CD4-positive, alpha-beta T cell treated with Interleukin-1 beta for 1 hour (primary cell): ENCODE measurements at places on chromosomes 6 and 20.

DNA sequence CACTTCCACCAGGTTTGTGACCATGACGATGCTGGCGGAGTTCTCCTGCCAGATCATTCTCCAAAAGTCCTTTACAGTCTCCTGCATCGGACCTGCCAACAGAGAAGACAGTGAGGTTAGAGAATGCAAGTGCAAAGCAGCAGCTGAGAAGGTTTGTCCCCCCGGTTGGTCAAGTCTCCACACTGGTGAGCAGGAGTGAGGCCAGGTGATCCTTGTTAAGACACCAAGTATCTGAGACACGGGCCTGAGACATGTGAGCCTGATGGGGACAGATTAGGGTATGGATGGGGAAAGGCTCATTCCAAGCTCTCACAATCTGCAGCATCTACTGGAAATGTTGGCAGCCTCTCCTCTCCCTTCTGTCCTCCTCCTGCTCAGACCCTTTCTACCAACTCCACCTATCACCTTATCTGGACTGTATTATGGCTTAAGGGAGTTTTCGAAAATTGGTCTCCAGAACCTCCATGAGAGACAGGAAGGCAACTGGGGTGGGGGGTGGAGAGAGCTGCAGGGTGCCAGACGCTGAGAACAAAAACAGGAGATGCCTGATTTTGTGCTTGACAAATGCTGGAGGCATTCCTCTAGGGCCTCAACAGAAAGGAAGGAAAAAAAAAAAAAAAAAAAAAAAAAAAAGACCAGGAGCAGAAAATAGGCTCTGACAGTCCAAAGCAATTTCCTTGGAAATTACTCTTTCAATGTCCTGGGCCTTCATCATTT is 500.4 kb upstream of the CHD6 start:
- no peak for DNase-seq

DNA sequence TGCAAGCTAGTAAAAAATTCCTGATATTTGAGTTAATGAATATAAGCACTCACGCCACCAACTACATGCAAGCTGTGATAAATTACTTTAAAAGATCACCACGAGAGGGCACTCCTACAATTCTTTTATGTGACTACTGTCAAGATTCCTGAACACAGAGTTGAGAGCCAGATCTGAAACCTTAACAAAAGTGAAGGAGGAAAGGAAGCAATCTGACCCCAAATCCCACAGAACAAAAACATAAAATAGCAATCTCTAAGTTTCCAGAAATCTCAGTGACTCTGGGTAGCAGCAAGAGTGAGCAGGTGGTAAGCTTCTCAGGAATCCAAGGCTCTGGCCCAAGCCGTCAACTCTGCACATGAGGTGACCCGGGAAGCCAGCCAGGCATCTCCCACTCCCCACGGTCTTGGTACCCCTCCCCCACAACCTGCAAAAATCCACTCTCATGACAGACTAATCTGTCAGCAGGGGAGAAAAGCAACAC is 55.1 kb downstream of the STAU1 start:
- peak; percentile 68 for DNase-seq

- no peak for DNase-seq
These were observed 39.4 kb downstream of the CARMIL1 start for GRCh38 chr6:25318589-25318988.

- no peak for DNase-seq
These were observed 60.0 kb upstream of the PBOV1 start for GRCh38 chr6:138278326-138278725.

DNA sequence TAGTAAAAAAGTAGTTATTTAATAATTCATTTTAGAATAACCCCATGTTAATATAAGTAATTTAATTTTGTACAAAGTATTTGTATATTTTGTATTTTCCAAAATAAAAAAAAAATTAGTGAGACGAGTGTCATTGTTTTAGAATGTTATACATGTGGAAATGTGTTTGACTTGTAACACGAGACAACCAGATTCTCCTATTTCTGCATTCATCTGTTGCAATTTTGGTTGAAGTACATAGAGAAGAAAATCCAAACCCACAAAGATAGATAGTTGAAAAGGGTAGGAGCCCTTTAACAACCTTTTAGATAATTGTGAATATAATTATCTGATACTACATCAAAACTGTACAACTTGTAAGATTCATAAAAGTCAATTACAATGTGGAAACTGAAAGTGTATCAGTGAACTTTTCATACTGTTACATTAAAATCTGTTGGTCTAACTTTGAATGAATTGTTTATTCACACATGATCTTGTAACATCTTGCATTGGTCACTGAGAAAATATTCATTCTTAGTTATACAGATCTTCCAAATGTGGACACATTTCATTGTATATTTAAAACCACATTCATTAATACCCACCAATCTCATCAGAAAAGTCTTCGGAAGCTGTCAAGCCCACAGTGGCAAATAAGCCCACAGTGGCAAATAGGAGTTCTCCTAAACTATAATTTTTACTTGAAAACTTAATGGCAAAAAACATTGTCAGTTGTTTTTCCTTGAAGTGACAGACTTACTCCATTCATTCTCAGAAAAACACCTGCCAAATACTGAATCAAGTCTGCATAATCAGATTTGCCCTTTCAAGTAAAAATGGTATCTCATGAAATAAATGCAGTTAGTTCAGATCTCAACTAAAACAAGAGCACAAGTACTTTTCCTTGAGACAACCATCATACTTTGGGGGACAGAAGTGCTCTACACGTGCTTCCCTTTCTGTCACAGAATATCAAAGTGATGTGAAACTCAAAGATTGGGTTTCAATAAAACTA is 52.8 kb downstream of the FKBP5 start:
- no peak for DNase-seq

DNA sequence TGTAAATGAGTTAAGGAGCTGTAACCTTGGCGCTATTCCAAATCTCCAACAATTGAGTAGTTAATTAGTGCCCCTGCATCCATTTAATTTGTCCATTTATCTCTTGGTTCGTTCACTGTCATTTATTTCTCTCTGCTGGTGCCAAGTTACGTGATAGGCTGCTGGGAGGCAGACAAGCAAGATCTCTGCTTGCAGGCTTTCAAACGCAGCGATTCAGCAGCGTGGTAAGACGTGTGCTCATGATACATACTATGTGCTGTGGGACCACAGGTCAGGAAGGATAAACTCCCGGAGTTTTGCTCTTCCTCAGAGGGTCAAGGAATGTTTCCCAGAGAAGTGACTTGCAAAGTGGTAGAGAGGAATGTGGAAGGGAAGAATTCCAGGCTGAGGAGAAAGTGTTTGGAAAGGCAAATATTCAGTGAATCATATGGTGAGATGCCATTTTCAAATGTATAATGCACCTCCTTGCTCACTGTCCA is 46.4 kb downstream of the UTRN start:
- no peak for DNase-seq
